ENCODE measurements at places on chromosomes 7 and 10. TPM values are rescaled to one million over a fixed set of nuclear protein-coding genes. Genes with fewer than 3 reads are reported as not detected.

Gene EGFR
- total RNA-seq, result 144 TPM

Gene AKR1E2
- total RNA-seq, result 10.3 TPM

Gene PIK3CG
- 5.3 TPM for total RNA-seq

Gene SFTPA1
- total RNA-seq, result 0.91 TPM

Data from ureter (tissue), 1 donor.